ENCODE measurements at places on chromosomes 7 and 10. TPM values are rescaled to one million over a fixed set of nuclear protein-coding genes. Genes with fewer than 3 reads are reported as not detected.

GRCh38 chr7:45623740-45624391, 49.7 kb downstream of the ADCY1 start:
- no peak for DNase-seq

RAMP3 gene
- not detected for total RNA-seq

MRLN gene
- not detected for total RNA-seq

DNA sequence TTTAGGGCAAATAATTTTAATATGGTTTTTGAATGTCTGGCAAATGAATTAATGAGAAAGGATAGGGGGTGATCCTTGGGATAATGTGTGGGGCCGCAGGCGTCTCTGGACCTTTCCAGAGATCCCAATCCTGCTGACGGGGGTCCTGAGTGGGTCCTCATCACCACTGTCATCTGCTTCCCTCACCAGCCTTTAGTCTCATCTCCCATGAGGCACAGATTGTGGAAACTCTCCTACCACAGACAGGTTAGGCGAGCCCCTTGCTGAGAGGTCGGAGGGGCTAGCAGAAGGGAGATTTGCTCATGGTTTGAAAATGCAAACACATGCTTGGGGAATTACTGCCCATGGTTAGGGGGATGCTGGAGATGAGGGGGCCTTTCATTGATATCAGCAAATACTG, 484.6 kb downstream of the RPS24 start:
- DNase-seq = no peak

KLF14 gene
- total RNA-seq = not detected

DNA sequence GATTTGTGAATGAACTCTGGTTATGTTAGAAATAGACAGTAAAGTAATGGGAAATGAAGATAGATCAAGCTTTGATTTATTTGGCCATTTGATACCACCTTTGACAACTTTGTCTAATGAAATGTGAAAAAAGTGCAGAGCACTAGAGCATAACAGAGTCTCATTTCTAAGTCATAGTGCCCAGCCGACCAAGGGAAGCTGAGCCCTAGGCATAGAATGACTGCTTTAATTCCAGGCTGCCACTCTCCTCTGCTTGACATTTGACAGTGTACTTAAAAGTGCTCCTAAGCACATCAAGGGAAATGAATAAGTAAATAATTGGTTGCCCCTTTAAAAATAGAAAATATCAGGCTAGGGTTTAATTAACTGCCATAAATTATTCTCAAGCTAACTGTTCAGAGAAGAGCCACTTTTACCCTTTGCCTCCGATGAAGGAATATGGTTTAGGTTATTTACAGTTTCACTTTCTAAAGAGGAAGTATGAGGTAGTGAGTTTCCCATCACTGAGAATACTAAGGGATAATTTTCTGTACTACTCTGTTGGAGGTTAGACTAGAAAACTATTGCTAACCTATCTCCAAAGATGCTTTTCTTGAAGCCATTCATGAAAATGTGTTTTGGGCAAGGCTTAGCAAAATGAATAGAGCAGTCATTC, 591.6 kb downstream of the REEP3 start:
- no peak for DNase-seq

All from MG63 (cell line).